ENCODE measurements at places on chromosomes 13 and 19.

- no peak for DNase-seq
Measured at GRCh38 chr19:29505097-29505824, 20.5 kb upstream of the VSTM2B start.

GRCh38 chr13:71254384-71254783 lies 612.6 kb downstream of the DACH1 start:
- DNase-seq = no peak

GRCh38 chr13:80149736-80150135 lies 191.2 kb downstream of the SPRY2 start:
- no peak for DNase-seq

DNA sequence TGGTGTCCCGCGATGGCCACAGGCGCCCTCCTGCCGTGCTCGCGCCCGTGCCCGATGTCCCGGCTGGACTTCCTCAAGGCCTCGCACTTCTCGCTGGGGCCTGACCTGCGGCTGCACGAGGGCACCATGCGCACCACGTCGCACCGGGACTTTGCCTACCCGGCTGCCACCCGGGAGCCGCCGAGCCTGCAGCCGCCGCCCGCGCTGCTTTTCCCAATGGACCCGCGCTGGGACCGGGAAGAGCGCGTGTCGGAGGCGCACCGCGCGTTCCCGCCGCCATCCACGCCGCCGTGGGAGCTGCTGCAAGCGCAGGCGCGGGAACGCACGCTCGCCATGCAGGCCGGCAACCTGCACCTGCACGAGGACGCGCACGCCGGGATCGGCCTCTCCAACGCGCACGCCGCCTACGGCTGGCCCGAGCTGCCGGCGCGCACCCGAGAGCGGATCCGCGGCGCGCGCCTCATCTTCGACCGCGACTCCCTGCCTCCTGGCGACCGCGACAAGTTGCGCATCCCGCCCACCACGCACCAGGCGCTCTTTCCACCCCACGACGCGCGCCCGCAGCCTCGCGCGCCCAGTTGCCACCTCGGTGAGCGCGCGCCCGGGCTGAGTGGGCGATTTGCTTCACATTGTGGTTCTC lies 12.1 kb upstream of the PEX11G start:
- no peak for DNase-seq

- DNase-seq = no peak
Measured at GRCh38 chr13:104847922-104848321, 1687.5 kb downstream of the EFNB2 start.

DNA sequence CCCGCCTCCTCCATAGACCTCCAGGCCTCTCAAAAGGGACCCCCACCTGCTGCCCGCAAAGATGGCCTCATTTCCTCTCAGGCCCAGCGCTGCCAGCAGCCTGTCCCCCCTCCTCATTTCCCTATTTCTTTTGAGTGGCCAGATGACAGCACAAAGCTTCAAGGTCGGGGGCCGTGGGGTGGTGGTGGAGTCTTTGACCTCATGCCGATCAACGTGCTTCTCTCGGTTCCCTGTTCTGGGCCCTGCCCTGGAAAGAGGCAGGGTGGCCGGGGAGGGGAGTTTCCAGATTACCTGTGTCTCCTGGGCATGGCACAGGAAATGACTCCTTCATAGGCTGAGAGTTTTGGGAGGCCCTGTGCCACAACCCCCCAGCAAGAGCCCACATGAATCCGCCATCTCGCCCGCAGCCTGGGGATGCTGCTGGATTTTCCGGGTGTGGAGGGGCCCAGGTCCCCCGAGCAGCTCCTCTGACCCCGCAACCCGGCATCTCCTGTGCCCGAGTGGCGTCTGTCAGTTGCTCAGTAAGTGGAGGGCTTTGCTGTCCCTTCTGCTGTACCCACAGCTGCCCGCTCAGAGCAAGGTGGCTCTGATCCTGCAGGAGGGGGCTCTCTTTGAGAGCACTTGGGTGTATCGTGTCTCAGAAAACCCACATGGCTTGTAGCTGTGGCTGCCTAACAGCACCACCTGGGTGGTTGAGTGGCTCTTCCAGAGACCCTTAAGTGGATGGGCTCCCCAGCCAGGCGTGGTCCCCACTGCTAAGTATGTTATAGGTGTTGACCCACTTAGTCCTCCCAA lies 139.4 kb downstream of the SIPA1L3 start:
- no peak for DNase-seq

- DNase-seq = no peak
Measured at GRCh38 chr13:30179597-30180276, 127.6 kb downstream of the KATNAL1 start.

GRCh38 chr13:94172416-94172815 lies 307.1 kb downstream of the DCT start:
- DNase-seq = no peak

DNA sequence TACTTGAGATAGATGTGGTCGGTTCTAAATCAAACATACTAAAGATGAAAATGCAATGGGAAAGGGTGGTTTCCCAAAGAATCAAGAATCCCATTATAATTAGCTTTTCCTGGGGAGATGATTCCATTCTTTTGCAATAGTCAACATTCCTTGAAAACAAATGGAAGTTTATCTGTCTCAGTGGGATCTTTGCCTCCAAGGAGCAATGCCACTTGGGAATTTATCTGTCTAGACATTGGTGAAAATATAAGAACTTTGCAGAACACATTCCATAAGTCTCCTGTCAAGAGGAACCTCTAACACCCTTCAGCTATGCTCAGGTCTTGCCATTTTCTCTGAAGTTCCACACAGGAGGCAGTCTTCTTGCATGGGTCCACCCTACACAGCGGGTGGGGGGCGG lies 152.5 kb downstream of the KCTD12 start:
- no peak for DNase-seq

DNA sequence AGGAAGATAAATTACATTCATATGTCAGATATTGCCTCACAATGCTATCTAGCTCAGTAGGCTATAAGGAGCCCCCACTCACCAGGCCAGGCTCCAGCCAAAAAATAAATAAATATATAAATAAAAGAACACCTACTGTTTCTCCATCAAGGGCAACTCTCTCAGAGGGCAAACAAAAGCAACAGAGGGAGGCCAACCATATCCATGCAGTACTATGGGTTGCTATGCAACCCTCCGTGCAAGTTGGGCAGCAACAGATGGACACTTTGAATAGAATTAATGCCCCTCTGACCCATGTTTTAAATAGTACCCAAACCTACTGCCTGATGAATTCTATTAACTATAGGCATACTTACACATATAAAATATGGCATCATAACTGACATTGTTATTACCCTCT lies 279.8 kb upstream of the EDNRB start:
- no peak for DNase-seq

- DNase-seq = no peak
Measured at GRCh38 chr13:102968572-102969228, 97.5 kb downstream of the SLC10A2 start.

DNA sequence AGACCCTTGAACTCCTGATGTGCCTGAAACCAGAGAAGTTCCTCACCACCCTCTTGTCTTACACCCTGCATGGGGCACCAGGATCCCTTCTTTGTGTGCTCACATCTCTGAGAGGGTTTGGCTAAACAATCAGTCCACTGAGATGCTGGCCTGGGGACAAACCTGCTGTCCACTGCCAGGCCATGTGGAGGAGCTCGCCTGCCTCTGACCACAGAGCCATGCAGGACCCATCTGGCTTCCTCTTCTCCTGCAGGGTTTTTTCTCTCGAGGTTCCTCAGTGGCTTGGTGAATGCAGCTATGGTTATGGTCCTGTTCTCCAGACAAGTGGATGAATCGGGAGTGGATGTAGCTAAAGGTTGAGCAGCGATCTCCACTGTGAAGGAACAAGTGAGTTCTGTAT lies 49.1 kb upstream of the MEDAG start:
- no peak for DNase-seq

DNA sequence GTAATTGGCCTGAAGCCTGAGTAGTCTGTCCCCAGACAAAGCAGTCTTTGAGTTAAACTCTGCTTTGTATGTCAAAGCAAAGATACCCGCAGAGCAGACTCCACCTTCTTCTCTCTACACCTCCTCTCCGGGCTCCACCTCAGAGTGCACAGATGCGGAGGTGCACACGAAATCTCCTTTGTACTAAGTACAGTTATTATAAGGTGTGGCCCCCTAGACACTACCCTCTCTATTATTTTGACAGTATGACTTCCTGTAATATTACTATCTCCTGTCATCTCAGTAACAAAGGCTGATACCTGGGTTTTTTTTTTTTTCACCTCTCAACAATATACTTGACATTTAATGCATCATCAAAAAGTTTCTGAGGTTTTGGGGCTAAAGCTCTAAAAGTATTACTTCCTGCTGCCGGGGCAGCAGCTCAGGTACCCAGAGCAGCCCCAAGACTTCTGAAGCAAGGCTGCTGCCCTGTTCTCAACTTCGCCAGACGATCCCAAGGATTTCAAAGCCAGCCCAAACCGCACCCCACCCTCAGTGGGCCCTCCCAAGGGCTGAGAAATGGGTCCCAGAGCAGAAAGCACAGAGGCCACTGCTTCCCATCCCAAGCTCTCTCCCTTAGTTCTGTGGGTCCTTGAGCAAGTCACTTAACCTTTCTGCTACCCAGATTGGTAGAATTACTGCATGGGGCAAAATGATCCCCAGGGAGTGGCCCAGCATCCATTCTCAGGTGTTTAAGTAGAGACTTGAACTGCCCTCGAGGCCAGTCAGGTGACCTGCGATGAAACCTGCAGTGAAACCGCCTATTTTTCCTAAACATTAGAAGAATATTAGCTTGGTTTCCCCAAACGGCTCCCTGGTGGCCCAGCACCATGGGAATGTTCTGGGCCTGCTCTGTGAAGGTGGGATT lies 180.6 kb downstream of the FOXO1 start:
- DNase-seq = no peak

DNA sequence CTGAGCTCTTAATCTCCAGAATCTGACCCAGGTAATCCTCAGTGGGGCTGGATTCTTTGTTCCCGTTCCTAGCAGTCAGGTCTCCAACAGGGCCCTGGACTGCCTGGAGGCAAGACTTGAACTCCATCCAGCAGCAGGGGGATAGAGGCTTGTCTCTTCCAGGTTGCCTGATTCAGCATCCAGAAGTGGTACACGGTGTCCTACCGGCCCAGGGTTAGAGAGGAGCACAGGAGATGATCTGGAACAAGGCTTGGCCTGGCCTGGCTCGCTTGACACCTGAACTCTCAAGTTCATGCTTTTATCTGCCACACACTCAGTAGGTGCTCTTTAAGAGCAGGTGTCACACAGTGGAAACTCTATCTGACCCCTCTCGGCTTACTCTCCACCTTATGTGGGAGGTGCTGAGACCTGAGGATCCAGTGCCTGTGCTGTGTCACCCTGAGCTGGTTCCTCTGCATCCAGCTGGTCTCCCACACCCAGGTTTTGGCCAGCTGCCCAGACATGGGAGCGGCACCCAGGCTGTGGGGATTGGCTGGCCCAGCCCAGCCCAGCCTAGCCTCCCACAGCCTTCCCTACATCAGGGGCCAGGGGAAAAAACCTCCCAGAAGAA lies at the start of gene CYP4F3:
Gene CYP4F3, plus strand, starts transcription at position 604 of the 610 bp plus-strand sequence. CDS start 519 bp downstream, outside the sequence.
- no peak for DNase-seq

DNA sequence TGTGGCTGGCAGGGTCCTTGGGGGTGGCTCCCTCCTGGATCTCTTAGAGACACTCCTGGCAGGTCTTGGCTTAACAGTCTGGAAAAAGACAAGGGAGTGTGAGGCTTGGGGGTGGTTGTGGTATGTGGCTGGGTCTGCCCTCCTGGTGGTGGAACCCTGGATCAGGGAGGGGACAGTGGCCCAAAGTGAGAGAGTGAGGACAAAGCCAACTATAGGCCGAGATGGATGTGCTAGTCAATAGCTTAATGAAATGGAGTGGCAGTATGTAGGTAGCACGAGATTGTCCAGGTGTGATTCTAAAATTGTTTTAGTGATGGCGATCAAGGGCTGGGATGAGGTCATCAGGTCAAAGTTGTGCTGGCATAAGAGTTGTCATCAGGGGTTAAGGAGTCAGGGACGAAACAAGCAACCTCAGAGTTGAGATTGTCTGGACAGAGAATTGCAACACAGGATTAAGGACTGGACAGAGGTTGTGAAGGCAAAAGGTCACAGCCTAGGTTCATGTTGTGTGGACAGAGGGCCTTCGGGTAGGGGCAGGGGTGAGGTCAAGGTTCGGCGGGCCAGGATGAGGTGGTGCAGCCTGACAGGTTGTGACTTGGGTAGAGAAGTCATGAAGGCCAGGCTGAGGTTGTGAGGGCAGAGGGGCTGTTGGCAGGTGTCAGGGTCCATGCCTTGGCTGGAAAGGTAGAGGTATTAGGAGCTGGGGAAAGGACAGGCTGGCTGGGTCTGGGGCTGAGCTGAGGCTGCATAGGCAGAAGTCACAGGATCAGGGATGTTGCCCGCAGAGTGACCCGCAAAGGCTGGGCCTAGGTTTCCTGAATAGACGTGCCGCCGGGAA lies 4.5 kb upstream of the RASAL3 start:
- DNase-seq = no peak

DNA sequence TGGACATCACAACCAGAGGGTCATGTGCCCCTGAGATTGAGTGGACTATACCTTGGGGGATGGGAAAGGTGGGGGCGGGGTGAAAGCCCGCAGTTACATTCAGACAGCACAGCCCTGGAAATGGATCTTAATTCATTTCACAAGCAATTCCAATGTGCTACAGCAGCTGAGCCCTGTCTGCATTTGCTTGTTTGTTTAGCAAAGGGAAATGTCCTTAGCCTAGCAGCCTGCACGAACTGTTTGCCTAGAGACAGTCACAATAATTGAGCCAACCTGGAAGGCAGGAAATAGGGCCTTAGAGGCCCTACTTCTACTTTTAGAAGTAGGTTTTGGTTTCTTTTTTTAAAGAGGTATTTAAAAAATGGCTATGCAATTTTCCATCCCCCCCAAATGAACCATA lies 177.3 kb upstream of the KL start:
- DNase-seq = no peak

DNA sequence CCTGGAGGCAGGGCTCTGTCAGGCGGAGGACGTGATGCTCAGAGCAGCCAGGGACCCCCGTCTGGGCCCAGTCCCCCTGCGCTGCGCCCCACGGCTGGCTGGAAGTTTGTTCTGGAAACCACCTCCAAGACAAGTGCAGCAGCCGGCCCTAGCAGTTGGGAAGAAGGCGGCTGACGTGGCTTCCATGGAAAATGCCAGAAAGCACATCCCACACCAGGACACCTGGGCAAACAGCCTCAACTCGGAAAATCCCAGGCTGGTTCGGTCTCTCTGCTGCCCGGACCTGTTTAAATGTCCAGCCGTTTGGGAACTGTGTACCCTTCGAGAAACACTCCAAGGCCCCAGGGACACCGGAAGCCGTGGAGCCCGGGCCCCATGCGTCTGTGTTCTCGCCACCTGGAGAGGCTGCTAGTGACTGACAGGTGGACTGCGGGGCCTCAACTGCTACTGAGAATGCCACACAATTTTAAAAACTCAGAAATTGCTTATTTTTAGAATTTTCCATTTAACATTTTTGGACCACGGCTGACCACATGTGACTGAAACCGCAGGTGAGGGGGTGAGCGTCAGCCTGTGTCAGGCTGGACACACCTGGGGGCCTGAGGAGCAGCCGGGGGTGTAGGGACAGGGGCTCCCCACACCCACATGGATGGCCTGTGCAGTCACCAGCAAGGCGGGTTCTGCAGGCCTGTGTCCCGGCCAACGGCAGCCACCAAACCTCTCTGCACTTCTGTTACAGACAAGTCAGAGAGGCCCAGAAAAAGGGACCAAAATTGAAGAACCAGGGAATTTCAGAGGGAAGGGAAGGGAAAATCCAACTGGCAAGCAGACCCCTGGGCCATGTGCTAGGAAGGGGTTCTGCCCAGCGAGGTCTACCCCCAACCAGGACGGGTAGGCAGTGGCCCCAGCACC lies 31.7 kb downstream of the RASA3 start:
- no peak for DNase-seq
